ENCODE measurements at places on chromosomes 12 and 14. TPM values are rescaled to one million over a fixed set of nuclear protein-coding genes. Genes with fewer than 3 reads are reported as not detected.

DNA sequence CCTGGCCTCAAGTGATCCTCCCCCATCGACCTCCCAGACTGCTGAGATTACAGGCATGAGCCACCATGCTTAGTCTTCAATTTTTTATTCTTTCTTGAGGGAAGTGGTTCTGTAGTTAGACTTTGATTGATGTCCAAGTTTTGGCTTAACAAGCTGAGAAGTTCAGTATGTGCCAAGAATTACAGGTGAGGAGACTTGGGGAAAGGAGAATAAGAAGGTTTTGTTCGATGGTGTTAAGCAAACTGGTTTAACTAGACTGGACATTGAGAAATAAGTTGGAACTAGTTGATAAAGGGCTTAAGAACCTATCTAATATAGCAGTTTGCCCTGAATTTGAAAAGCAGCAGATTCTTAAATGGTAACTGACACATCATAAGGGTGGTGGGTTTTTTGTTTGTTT, 32.6 kb upstream of the PLEKHD1 start:
- DNase-seq = no peak

GRCh38 chr12:107607464-107608392, 77.9 kb upstream of the PWP1 start:
- peak; percentile 95 for DNase-seq

DNA sequence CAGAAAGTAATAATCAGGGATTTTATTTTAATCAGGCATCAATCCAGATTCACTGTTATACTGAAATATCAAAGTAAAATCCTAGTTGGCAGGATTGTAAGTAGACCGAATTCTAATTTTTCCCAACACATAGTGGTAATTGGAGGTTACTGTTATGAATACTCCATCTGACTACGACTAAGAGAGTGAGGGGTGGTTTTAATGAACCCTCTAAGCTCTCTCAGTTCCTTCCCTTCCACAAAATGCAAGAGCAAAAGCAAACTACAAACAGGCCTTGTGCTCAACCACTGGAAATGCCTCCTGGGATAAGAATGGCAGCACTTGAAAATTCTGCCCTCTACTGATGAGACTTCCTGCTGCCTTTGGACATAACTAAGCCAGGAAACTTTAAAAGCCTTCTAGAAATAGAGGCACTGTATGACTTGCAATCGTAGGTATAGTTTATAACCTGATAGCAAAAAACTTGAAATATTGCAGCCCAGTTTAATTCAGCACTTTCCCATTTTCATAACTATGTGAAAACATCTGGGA, 184.8 kb downstream of the SLC16A7 start:
- DNase-seq = peak; percentile 76

- no peak for DNase-seq
Observed at GRCh38 chr12:45259675-45260074, 43.8 kb downstream of the ANO6 start.

The SOCS2 gene
- total RNA-seq = 20.0 TPM

DNA sequence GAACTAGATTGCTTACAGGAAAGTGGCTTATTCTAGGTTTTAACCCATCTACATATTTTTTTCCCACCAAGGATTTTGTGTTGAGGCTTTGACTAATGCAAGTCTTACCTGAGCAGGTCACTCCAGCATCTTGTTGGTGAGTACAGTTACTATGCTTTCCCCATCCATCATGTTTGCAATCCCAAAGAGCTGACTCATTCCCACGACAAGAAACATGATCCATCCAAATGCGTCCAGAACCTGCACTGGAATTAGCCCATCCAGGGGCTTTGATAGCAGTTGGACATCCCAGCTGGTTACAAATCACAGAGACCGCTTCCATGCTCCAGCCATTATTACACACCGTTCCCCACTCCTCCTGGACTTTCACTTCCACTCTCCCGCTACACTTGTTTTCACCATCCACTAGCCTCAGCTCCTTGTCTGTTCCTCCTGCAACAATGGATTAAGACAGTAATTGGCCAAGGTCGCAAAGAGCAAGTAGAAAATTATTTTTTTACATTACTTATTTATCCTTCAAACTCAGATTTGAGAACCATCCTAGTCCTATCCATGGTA, 2.5 kb downstream of the CD163 start:
- DNase-seq = no peak

DNA sequence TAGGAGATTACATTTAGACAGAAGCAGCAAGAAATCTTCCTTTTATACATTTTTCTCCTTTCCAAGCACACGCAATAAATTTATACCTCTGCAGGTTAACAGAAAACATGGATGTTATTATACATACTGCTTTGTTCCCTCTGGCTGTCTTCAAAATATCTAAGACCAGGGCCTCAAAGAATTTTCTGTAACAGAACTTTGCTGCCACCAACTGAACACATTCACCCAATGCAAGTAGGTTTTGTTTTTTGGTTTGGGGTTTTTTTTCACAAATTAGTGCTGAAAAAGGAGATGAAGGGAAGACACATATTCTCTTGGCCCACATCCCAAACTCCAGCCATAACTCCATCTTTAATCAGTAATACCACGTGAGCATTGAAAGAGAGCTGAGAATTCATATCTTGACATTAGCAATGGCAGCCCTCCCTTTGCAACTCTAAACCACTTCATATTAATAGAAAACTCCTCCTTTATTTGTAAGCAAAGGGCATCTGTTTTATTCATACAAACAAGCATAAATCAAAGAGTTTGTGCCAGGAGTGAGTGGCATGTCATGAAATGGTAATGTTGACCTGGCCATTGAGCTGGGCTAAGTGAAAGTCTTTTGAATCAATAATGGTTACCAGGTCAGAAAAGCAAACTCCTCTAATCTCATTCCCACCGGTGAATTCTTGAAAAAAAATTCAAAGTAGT, 150.8 kb upstream of the FSCB start:
- DNase-seq = peak; percentile 63

DNA sequence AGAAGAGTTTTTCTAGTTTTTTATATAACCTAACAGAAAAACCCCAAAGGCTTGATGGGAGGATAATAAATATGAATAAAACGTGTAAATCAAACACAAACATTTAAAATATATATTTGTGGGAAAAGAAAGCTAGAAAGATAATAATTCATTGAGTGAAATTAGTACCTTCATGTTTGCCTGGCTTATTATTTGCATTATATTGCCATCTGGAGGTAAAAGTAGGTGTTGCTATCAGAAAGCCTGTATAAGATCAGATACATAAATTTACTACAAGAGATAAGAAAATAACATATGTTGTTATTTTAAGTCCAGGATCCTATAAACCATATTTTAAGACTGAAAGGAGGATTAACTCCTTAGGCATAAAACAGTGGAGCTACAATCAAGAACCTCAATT, 77.7 kb downstream of the NTS start:
- peak; percentile 47 for DNase-seq

The P3H3 gene
- total RNA-seq = 38.2 TPM

- DNase-seq = peak; percentile 90
Observed at GRCh38 chr14:76876076-76876475, 49.9 kb downstream of the LRRC74A start.

GRCh38 chr14:82621881-82622450, 1088.3 kb upstream of the SEL1L start:
- peak; percentile 51 for DNase-seq

GRCh38 chr12:79818856-79819255, 116.0 kb downstream of the PPP1R12A start:
- no peak for DNase-seq

The C12orf42 gene
- 1.1 TPM for total RNA-seq

GRCh38 chr14:52891800-52892199, 59.0 kb downstream of the FERMT2 start:
- no peak for DNase-seq

The RESF1 gene
- total RNA-seq = 236 TPM

The CCDC38 gene
- total RNA-seq = not detected

GRCh38 chr12:91778938-91779400, 366.7 kb downstream of the BTG1 start:
- no peak for DNase-seq

The TSPAN9 gene
- 17.2 TPM for total RNA-seq

- DNase-seq = no peak
Observed at GRCh38 chr14:103696466-103697071, 18.7 kb downstream of the XRCC3 start.

DNA sequence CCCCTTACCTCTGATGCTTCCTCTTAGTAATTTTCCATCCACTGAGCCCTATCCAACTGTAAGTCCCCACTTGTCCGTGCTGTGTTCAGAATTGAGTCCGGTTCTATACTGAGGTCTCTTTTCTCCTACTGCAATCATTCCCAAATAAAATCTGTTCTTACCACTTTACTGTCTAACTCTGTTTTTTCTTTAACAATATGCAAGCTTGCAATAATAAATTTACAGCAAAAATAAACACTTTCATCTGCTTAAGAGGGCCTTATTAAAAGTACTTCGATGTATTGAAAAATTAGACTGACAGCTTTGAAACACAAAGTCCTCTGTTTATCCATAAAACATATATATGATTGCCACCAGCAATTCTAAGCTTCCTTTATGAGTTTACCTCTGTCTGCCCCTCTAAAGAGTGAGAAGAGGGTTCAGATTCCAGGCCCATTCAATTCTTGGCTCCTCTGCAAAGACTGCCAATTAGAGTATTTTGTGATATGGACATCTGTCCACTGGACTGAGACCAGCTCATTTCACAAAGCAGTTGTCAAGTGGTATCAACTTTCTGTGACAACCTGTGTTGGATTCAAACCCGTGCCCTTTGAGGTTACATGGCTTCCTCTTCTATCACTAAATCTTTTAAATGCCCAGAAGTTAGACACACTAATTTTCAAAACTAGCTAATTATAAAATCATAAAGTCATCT, 39.9 kb upstream of the G2E3 start:
- DNase-seq = no peak

DNA sequence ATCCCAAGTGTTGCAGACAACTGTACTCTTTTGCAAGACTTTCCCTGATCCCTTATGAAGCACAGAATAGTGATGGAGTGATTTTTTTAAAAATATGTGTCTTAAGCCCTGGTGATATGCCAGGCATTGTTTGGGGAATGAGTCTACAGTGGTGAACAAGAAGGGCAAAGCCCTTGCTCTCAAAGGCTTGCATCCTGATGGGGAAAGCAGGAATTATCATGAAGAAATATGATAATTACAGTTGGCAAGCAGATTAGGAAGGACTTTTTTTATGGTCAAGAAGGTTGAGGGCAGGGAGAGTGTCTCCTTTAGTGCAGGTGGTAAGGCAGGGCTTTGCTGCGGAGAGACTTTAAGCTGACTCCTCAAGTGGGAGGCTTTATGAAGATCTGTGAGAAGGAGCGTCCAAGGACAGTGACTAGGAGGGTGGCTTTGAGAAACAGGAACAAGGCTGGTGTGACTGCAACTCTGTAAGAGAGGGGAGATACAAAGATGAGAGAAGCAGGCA, 100.2 kb downstream of the SYNE2 start:
- no peak for DNase-seq

GRCh38 chr12:68972595-68972994, 39.6 kb upstream of the CPM start:
- DNase-seq = no peak

DNA sequence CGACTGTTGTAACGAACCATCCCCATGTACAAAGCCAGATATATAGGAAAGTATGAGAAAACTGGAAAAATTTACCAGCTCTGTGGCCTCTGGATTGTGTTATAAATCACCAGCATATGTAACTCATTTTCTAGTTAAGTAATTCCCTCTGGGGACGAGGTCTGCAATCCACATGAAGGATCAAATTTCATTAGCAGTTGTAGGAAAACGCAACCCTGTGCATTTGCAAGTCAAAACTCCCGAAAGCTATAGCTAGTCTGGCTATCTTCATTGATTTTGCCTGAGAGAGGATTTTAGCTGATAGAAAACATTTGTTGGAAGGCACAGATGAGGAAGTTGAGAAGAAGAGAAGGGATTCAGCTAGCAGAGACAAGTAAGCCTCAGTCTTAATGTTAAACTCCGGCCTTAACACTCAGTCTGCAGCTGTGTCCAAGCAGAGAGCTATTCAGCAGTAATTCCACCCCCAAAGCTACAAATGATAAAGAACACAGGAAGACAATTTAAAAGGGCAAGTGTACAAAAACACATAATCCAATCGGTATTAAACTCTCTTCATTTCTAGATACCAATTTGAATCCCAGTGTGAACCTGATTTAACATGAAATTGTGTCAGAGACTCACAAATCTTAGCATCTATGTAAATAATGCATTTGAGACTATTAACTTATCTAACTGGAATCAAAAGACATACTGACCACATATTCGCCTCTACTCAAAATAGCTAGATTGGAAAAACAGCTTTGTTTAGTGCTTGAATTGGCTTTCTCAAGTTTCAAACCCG, 54.2 kb upstream of the CERS5 start:
- peak; percentile 67 for DNase-seq

DNA sequence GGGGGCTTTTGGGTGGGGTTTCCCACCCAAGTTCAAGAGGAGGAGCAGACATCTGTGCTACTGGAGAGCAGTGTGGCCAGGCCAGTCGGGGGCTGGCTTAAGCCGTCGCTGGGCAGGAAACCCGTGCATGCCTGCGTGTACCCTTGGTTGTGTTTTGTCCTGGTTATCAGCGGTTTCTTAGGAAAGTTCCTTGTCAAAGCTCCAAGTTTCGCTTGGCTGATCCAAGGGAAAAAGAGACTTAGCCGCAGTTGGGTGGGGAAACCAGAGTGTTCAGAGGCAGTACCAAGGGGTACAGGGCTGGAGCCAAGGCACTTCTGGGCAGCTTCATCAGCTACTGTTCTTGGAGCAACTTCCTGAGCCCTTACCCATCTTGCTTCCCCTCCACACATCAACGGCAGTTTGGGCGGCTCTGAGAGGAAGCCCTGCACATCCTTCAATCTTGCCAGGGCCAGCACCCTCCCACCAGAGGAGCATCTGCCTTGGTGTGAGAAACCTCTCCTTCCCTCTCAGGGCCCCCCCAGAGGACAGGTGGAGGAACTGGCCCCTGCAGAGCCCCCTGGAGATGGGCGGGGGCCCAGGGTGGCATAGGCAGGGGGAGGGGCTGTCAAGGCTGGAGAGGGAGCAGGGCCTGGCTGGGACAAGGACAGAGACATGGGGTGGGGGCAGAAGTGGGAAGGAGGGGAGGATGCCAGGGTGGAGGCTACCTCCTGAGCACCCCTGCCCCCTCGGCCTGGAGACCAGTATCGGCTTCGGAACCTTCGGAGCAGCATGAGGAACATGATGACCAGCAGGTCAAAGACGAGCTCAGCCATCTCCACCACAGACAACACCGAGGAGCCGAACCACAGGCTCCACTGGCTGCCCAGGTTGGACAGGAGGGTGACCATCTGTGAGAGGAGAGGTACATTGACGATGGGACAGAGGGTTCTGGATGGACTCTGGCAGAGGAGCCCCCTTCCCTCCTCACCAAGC, 5.8 kb upstream of the TNFRSF1A start:
- no peak for DNase-seq

- no peak for DNase-seq
Observed at GRCh38 chr12:13205809-13206559, 9.5 kb downstream of the EMP1 start.

DNA sequence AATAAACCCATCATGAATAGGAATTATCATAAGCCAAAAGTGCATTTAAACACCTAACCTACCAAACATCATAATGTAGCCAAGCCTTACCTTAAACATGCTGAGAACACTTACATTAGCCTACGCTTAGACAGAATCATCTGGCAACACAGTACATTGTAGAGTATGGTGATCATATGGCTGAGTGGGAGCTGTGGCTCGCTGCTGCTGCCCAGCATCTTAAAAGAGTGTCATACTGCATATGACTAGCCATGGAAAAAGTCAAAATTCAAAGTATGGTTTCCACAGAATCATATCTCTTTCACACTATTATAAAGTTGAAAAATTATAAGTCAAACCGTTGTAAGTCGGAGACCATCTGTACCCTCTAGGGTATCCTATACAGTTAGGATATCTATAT, 32.0 kb upstream of the PRPF39 start:
- no peak for DNase-seq

All from GM23338 (cell line).